H4 (cell line): ENCODE measurements at places on chromosomes 5 and 9. TPM values are rescaled to one million over a fixed set of nuclear protein-coding genes. Genes with fewer than 3 reads are reported as not detected.

DNA sequence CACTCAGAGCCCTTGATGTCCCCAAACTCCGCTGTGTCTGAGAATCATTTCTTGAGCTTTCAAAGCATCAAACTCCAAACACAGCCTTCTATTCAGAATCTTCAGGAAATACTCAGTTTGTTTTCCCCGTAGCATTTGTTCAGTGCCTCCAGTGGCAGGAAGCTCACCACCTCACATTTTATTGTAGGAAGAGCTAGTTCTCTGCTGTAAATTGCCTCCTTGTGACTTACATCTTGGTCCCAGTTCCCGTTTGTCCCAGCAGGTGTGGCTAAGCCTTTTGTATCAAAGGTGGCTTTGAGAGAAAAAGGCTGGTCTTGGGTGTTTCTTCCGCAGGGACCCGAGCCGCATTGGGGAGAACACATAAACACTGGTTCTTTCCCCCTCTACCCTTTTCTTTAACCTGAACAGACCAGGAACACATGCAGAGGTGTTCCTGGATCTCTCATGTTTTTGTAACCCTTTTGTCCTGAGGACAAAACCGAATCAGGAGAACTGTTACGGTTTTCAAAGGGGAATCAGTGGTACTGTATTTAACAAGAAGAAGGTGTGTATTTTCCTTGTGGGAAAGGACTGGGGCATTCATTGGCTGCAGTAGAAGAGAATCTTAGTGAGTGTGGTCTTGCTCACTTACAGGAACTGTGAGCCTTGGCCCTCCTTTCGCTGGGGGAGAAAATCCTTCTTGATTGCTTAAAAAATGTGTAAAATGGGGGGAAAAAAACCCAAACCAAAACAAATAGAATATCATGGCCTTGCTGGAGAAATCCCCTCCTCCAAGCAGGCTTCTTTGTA, 1.9 kb downstream of the OSMR start:
- DNase-seq: peak; percentile 38

- DNase-seq: no peak
Measured at GRCh38 chr5:10677533-10677932, 83.5 kb downstream of the DAP start.

- DNase-seq: no peak
Measured at GRCh38 chr9:98550206-98550820, 158.4 kb downstream of the GABBR2 start.

DNA sequence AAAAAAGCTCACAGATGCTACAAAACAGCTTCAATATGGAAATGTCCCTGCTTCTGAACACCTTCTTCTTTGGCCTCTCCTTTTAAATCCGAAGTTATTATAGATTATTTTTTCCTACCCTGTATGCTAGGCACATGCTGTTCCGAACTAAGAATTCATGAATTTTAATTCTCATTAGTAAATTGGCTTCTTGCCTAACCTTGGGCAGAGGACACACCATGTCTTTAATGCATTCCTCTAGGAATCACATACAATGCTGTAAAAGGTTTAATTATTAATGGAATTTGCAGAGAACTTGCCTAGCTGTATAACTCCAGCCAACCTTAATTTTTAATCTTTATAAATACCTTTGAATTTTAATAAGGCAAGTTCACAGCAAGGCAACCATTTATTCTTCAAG, 234.4 kb downstream of the NTRK2 start:
- no peak for DNase-seq

Gene SHOC1
- total RNA-seq: 0.94 and 1.5 TPM in 2 replicates

GRCh38 chr5:100553209-100553608, 18.0 kb downstream of the FAM174A start:
- no peak for DNase-seq

GRCh38 chr5:36657563-36657995, 51.2 kb downstream of the SLC1A3 start:
- peak; percentile 98 for DNase-seq

GRCh38 chr9:109328978-109329637, 8.2 kb upstream of the EPB41L4B start:
- DNase-seq: peak; percentile 77

Gene HMMR
- total RNA-seq: 45.7 and 47.1 TPM in 2 replicates

DNA sequence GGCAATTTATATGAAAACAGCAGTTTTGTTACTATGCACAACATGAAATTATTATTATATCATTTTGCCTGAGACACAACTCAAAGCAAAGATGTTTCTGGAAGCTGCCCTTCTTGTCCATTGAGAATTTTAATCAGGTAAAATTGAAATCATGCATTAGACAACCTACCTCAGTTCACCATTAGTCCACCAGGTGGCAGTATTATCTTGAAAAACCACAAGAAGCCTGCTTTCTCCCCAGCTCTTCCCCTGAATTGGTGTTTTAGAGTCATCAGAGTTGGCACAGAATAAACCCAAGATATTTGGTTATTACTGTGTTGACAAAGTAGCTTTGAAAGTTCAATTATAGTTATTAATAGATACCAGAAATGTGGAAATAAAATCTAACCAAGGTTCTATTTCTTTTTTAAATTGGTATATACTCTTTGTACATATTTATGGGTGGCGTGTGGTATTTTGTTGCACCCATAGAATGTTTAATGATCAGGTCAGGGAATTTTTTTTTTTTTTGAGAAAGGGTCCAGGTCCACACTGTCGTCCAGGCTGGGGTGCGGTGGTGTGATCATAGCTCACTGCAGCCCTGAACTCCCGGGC, 25.7 kb downstream of the UTP15 start:
- DNase-seq: peak; percentile 68

DNA sequence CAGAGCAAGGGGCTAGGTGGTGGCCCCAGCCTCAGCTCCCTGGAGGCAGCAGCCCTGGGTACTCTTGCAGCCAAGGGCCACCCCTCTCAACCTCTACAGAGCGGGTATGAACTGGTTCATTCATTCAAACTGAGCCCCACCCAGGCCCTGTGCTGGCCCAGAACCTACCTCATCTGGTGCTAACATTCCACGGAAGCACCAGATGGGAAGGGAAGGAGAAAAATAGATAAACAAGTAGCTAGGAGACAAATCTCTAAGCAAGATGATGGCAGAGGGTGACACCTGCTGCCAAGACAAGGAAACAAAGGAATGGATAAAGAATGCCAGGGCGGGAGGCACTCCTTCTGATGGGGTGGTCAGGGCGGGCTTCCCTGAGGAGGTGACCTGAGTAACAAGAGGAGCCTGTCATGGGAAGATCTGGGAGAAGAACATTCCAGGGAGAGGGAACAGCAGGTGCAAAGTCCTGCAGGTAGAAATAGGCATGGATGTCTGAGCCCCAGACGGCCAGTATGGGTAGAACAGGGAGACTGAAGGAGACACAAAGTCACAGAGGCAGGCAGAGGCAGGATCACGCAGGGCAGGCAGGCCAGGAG, 6.1 kb downstream of the ST6GALNAC4 start:
- no peak for DNase-seq

DNA sequence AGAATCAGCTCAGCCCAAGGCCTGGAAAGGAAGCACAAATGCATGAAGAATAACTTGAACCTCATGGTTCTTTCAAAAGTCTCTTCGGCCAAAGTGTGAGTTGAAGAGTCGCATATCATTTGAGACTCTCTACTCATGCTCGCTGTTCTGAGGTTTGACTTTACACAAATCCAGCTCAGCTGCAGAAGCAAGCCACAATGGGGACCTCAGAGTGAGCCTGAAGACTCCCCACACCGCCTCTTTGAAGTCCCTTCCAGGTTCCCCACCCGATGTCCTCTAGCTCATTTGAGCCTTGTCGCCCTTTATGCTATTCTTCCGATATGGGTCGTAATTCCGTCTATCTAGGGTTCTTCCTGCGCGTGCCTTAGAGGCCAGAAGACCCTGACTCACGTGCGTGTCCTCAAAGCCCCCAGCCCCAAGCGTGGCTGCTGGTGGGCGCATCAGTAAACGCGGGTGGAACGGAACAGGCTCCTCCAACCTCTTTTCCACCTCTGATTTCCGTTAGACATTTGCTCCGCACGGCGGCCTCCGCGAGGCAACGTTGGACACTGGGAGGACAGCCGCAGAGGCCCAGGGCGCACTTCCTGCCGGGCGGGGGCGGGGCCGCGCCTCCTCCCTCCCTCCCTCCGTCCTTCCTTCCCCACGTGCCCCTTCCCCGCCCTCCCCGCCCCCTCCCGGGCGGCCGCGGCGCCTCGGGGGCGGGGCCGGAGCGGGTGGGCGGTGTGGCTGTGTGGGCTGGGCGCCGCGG, at the start of gene SNX30:
Gene SNX30 (plus strand): TSS at position 745 of the 748 bp plus-strand sequence. CDS start 242 bp downstream, outside the sequence.
- DNase-seq: peak; percentile 86

DNA sequence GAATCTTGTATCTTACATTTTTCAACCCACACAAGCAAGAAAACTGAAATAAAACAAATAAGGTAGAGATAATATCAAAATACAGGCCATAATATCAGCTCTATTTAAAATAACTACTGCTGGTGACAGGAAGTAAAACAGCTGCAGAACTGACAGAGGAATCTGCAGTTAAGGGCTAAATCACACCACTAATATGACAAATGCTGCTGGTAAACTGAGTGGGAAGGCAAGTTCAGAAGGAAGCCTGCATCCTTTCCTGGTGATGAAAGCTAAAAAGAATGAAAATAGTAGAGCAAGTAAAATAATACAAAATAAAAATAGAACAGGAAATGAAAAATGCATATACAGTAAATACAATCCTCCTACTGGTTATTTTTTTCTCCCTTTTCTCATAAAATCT, 1293.7 kb upstream of the C9orf72 start:
- DNase-seq: no peak

Gene MCIDAS
- total RNA-seq: 0.21 and 0.48 TPM in 2 replicates

- no peak for DNase-seq
Measured at GRCh38 chr5:39631958-39632357, 207.2 kb upstream of the DAB2 start.

Gene TNFSF15
- 0.75 and 0.80 TPM in 2 replicates for total RNA-seq

DNA sequence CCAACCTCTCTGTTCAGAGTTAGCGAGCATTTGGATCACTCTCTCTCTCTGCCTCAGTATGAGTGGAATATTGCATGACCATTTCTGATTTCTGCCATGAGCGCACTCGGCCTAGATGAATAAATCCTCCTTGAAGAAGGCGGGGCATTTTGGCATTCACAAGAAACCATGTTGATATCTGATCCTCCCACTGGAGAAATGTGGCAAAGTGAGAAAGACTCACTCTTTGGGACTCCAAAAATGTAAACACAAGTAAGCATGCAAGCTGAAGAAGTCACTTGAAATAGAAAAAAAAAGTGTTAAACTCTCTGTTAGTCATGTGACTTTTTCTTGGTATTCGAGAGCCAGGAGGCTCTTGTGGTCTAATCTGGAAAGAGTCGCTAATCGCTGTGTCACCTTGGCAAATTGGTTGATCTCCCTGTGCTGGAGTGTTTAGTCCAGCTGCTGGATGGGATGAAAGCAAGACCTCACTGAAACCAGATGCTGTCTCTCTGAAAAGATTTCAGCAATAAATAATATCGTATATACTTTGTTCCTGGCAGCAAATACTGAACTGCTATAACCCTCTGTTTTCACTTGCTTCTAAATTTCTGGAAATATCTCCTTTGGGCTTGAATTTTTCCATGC, 95.5 kb downstream of the GHR start:
- peak; percentile 54 for DNase-seq

GRCh38 chr9:87236546-87236945, 261.1 kb upstream of the DAPK1 start:
- no peak for DNase-seq

- peak; percentile 61 for DNase-seq
Measured at GRCh38 chr5:141779503-141779973, 97.5 kb upstream of the ARAP3 start.

Gene SV2C
- total RNA-seq: 0.04 TPM in 1 of 2 replicates, not detected in the other

GRCh38 chr9:87080512-87081264, 133.4 kb upstream of the GAS1 start:
- DNase-seq: peak; percentile 12

- DNase-seq: no peak
Measured at GRCh38 chr9:71876829-71877228, 34.2 kb downstream of the ABHD17B start.

GRCh38 chr9:115923903-115924668, 229.5 kb upstream of the PAPPA start:
- peak; percentile 90 for DNase-seq

- DNase-seq: peak; percentile 80
Measured at GRCh38 chr5:124740991-124741583, 5.4 kb downstream of the ZNF608 start.

DNA sequence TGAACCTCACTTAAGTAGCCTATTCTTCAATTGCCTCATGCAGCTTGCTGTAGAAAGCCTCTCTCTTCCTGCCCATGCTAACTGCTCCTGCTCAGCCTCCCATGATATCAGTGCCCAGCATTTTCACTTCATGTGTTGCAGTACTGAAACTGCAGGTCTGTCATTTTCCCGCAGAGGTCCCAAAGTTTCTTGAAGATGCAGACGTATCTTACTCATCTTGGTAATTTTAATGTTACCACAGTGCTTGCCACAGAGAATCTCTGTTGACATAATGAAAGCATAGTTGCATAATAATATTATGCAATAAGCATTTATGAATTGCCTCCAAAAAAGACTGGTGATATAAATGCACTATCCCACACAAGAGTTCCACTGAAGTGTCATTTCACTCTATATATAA, 561.1 kb upstream of the DAP start:
- DNase-seq: no peak

GRCh38 chr5:177296581-177296980, 6.9 kb downstream of the RAB24 start:
- no peak for DNase-seq

DNA sequence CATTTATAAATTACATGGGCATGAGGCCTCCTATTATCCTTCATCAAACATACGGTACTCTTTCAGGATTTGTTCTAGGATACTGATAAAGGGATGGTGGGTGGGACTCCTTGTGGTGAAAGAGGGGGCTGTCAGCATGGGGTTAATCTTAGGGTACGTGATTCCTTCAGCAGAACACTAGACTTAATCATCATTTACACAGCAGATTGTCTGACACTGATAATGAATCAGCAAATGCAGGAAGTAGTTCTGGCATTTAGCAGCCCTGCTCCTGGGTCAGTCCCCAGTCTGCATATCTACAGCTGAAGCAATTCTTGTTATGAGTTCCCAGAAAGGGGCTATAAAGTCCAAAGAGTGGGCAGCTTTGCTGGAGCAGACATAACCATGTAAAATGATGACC, 384.6 kb downstream of the SPOCK1 start:
- DNase-seq: no peak

Gene TAF1L
- not detected in 2 replicates for total RNA-seq

DNA sequence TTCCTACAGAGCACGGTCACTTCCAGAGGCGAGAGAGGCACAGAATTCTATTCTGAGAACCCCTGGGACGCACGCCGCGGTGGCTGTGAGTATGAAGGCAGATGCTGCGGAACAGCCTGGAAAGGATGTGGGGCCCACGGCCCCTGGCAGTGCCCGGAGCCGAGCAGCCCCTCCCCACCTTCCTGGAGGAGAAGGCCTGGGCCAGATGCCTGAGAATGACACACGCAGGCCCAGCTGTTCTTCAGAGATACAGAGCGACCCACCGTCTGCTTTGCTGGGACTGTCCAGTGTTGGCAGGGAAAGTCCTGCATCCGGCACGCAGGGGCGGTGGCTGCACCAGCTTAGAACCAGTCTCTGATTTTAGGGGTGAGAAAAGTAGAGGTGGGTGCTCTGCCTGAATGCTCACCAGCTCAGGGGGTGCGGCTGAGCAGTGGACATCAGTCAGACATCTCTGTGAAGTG, 116.7 kb upstream of the LPCAT1 start:
- no peak for DNase-seq

DNA sequence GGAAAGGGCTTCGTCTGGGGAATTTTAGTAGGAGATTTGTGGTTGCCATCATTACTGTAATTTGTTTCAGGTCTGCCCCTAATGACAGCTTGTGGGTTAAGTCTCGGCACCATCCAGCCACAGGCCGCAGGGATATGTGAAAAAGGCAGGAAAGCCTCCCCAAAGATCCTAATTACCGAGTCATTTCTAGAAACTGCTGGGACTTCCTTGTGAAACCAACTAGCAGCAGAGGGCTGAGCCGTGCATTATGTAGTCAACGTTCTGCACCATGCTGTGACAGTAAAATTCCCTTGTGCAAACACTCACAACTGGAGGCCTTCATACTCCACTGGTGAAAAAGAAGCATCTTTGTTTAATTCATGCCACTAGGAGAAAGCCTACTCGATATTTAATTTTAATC, 230.3 kb downstream of the MPDZ start:
- no peak for DNase-seq
